ENCODE measurements at places on chromosomes 4 and X. TPM values are rescaled to one million over a fixed set of nuclear protein-coding genes. Genes with fewer than 3 reads are reported as not detected.
A peak's percentile ranks its signal among the peaks of the same experiment; 100 is the strongest.

Gene USP26
- not detected for total RNA-seq

Gene TENM3
- total RNA-seq = 1.1 TPM

GRCh38 chr4:115259642-115260041 lies 146.2 kb upstream of the NDST4 start:
- DNase-seq = no peak

DNA sequence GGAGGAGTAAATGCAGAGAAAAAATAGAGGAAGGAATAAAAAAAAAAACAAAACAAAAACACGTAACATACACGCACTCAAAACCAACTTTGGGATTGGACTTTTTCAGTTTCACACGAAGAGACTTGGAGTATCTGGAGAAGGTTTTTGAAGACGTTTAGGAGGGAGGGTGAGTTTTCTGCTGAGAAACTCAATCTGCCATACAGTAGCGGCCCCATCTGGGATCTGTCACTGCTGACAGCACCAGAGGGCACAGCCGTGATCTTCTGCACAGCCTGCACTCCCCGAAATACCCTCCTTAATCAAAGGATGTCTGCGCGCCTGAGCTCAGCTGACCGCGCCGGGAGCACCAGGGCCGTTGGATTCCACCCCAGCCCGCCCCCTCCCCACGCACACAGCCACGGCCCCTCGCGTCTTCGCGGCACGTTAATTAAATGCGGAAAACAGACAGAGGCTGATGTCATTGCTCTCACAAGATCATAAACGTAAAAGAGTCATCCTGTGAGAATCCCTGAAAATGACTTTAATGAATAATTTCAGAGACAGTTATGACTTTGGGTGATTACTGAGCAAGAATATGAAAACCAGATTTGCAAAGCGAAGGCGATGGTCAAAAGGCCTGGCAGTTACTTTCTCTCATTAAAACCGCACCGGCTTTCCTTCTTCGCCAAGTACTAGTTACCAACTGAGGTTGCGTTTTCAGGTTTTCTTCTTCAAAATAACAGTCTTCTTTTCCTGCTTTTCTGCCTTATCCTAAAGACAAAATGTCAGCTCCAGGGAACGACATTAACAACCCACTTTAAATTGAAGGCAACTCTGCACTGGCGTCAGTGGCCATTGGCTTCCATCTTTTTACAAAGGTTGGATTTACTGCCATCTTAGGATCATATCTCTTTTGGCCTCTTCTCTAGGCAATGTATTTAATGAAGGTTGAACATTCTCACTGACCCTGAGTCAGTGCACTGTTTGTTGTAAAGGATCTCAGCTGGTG lies 10.6 kb downstream of the HAND2 start:
- no peak for DNase-seq

- no peak for DNase-seq
Observed at GRCh38 chrX:46039526-46039925, 505.7 kb downstream of the ZNF674 start.

DNA sequence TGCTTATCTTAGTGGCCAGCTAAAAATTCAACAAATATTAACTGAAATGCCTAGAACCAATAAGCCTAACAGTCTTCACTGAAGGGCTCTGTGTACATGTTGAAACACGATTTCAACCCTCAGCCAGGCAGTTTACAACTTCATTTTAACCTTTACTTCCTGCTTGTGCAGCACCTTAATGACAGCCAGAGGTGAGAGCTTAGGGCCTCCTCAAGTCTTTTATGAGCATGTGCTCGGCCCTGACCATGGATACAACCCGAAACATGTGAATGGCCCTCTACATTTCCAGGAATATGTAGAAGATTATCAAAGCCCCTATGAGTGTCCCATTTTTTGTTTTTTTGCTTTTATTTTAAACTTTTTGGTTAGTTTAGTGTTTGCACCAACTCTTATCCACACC lies 88.3 kb downstream of the MSN start:
- no peak for DNase-seq

GRCh38 chr4:84574069-84574720 lies 8.7 kb upstream of the CDS1 start:
- DNase-seq = no peak

- DNase-seq = peak; percentile 59
Observed at GRCh38 chr4:86594559-86595425, 677 bp downstream of the PTPN13 start.

- DNase-seq = no peak
Observed at GRCh38 chr4:23171976-23172375, 479.2 kb downstream of the GBA3 start.

Gene GAB1
- 107 TPM for total RNA-seq

GRCh38 chr4:128516301-128516969 lies 228.8 kb upstream of the PGRMC2 start:
- no peak for DNase-seq

DNA sequence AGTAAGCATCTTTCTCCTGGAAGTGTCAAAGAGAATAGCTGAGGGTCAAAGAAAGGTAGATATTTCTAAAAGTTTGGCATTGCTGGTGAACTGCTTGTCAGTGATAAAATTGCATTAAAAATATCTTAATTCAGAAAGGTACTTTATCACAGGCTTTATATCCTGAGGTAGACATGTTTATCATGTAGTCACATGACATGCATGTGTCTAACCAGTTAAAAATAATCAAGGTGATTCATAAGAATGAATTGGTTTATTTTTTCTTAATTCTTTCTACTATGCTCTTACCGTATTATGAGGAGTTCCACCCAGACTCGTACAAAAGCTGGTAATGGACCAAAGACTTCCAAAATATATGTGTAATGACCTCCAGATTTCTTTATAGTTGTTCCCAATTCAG lies 6.1 kb downstream of the SLC7A11 start:
- DNase-seq = no peak

- no peak for DNase-seq
Observed at GRCh38 chr4:47551682-47552081, 66.6 kb downstream of the ATP10D start.

Gene RTL3
- total RNA-seq = 6.9 TPM

Gene MAP7D2
- total RNA-seq = 0.36 TPM

GRCh38 chr4:187069398-187069797 lies 345.7 kb upstream of the FAT1 start:
- peak; percentile 52 for DNase-seq

DNA sequence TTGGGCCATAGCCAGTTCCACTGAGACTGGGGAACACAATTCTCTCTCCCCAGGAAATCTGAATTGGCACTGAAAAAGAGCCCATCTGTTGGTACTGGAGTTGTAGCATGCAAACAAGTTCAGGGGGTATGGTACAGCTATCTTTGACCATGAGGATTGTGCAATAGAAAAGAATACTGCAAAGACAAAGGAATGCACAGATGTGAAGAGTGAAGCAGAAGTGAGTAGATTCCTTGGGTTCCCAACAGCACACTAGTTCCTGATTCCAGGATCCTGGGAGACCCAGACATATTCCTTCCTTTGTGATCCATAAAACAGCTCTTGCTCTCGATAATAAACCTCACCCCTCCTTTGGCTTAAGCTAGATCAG lies 43.3 kb upstream of the CTAG2 start:
- DNase-seq = no peak

DNA sequence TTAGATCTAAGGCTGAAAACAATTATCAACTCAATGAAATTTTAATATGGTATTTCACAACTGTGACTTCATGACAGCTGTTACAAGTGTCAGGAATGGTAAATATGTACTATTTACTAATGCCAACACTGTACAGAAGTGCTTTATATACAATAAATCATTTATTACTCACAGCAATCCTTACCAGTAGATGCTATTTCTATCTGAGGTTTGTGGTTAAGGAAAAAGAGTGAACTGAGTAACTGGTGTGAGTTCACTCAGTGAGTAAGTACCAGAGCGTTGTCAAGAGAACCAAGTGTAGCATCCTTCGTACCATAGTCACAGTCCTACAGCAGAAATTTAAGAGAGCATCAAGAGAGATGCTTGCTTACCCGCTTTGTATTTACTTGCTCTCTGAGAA lies 23.3 kb downstream of the MTHFD2L start:
- DNase-seq = no peak

- no peak for DNase-seq
Observed at GRCh38 chr4:75948822-75949444, 8.1 kb upstream of the NAAA start.

DNA sequence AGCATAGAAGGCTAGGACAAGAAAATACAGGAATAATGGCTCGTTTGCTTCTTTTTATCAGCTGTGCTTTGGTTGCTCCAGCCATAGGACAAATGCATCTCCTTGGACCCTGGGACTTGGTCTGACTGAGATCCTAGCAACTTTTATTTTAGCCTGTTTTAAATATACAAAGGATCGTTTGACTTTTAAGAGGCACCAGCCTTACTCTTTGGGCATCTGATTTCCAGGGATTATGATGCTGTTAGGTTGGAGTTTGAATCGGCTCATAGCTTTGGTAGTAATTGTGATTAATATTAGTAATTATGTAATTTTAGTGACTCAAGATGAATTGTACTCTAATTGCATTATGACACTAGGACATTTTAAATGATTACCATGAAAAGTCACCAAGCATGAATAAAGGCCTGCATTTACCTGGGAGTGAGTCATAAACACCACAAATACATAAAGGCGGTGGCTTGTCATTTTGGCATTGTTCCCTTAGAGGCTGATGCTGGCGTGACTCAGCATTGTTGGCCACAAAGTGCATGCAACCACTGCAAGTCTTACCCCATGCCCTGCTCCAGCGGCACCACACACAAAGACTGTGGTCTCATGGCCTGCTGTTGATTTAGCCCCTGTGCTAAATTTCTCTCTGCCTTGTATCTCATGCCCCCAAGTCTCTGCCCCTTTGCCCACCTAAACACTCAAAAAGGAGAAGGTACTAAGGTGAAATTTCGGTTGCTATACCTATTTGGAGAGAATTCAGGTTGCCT lies 12.4 kb downstream of the GPAT3 start:
- DNase-seq = peak; percentile 83

DNA sequence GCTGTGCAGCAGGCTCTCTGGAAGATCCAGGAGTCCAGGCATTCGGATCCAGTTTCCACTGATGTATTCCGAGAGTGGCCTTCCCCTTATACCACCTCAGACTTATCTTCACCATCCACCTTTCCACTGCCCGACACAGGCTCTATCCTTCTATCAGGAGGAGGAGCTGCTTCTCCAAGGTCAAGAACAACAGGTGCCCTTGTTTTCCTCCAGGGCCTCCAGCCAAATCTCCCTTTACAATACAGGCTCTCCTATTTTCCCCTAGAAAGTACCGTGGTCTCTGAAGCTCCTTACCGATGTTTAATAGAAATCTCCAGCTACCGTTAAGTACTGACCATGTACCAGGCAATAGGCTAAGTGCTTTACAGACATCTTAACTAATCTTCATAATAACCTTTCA lies 61.3 kb downstream of the AFAP1 start:
- DNase-seq = no peak

DNA sequence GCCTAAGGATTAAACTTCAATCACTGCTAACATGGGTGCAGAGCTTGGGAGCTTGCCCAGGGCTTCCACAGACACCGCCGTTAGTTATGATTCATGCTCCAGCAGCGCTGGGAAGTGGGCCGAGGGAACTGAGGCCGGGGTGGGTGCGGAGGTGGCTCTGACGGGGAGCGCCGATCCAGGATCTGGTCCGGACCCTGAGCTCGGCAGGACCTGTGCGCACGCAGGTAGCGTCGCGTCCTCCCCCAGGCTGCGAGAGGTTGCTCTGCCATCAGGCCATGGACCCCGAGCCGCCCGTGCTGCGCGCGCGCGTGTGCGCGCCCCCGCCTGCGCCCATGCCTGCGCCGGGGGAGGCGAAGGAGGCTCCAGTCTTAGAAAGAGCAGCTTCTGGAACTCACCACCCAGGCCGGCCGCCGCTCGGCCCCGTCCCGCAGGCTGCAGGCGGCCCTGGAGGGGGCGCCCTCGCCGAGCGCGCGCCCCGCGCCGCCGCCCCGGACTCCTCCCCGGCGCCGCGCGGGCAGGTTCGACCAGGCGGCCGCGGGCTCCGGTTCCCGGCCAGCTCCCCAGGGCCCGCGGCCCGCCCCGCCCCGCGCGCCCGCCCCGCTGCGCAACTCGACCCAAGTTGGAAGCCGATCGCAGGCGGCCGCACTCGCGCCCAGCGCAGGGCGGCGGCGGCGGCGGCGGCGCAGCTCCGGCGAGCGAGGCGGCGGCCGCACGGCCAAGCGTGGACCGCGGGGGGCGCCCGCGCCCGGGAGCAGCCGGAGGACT lies 732 bp upstream of the ADRA2C start:
- peak; percentile 80 for DNase-seq

GRCh38 chr4:166045457-166045856 lies 172.4 kb downstream of the TLL1 start:
- no peak for DNase-seq

Gene MAP7D3
- total RNA-seq = 30.9 TPM

DNA sequence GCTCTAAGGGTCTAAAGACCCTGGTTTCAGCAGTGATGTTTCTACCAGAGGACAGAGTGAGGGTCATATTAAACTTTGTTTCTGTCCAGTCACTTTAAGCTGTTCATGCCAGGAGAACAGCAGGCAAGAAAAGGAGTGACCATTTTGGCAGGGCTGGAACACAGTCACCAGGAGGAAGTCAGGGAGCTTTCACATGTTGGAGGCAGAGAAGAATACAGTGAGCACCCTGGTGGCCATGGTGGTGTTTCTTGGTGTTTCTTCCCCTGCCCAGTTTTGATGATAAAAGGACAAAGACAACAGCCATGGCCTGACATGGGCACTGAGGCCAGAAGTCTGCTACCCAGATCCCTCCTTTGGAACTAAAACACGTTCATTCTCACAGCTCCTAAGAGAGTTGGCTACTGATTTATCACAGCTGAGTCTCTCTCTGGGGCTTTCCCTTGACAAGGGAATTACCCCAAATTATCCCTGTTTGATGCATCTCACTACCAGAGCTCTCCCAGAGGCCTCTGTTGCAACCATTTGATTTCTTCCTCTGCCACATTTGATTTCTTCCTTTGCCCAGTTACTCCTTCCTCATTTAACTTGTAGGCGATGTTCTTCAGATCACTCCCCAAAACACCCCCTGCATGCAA lies 106.4 kb upstream of the NWD2 start:
- DNase-seq = no peak

GRCh38 chr4:5889002-5889696 lies 3.7 kb downstream of the CRMP1 start:
- DNase-seq = no peak

DNA sequence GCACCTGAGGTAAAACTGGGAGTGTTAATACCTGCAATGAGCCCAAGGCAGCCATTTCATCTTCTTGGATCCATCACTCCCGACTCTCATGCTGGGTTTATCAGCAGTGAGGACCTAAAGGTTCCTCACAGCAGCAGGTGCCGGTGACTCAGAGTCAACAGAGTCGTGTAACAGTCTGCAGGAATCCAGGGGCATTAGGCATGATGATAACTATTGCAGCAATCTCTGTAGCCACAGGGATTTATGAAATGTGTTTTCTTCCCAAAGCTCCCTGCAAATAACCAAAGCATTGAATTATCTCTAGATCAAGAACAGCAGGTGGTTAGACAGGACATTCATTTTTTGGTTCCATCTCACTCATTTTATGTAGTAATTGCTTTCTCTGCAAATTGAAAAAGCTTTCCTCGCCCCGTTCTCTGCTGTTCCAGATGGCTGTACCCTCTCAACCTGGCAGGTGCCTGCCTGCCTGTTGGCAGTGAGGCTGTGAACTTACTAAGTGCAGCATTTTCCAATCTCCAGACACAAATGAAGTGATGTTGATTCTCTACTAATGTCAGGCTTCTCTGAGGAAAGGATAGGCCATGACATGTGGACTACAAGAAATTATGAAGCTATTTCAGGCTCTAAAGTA lies 48.1 kb upstream of the TSPAN7 start:
- no peak for DNase-seq

- DNase-seq = peak; percentile 92
Observed at GRCh38 chrX:40735325-40736169, at the start of gene MED14. Gene MED14 (minus strand): TSS chrX:40735542. CDS start chrX:40735412, 130 bp downstream.

Gene IBSP
- not detected for total RNA-seq

Gene SH3BP2
- 75.4 TPM for total RNA-seq

Gene FRG2
- not detected for total RNA-seq

- DNase-seq = no peak
Observed at GRCh38 chr4:140450352-140450751, 22.9 kb upstream of the CLGN start.

All from aorta (tissue), 5 donors.